Activated CD4-positive, CD25-positive, alpha-beta regulatory T cell treated with anti-CD3 and anti-CD28 coated beads, Interleukin-2, amount 50 U/mL, for 16 hours (primary cell): ENCODE measurements at places on chromosomes 2 and 18.
A peak's percentile ranks its signal among the peaks of the same experiment; 100 is the strongest.

GRCh38 chr18:76803814-76804213 is 18.5 kb upstream of the ZNF236 start:
- DNase-seq: peak; percentile 46

DNA sequence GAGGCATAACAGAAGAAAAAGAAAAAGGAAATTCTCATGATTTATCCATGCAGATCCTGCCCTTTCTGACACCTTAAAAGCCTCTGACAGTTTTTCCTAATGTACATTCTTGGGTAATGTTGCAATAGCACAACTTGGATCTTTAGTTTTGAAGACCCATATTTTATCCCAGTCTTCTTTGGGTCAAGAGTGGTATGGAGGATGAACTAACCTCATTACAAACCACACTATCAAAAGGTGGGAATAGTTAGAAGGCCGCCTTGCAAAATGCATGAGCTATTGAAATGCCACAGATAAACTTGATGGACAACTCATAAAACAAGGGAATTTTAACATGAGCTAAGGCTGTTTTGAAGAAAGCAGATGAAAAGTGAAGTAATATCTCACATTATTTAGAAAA is 1479.8 kb upstream of the ACVR2A start:
- no peak for DNase-seq

DNA sequence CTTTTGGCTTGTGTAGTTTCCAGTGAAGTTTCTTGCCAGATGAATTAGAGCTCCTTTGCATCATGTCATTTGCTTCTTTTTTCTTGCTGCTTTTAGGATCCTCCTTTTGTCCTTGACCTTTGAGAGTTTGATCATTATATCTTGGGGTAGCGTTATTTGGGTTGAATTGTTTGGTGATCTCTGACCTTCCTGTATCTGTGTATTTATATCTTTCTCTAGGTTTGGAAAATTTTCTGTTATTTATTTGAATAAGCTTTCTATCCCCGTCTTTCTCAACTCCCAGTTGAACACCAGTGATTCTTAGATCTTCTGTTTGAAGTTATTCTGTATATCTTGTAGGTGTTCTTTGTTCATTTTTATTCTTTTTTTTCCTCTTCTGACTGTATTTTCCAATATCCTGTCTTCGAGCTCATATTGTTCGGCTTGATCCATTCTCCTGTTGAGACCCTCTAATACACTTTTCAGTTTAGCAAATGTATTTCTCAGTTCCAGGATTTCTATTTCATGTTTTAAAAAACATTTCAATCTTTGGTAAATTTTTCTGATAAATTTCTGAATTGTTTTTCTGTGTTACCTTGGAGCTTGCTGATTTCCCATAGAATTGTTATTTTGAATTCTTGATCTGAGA is 20.8 kb downstream of the GALNT1 start:
- DNase-seq: no peak

- no peak for DNase-seq
These were observed 117.6 kb upstream of the TTN start for GRCh38 chr2:178924817-178925216.

GRCh38 chr2:10834068-10834655 is 21.6 kb upstream of the PDIA6 start:
- no peak for DNase-seq

DNA sequence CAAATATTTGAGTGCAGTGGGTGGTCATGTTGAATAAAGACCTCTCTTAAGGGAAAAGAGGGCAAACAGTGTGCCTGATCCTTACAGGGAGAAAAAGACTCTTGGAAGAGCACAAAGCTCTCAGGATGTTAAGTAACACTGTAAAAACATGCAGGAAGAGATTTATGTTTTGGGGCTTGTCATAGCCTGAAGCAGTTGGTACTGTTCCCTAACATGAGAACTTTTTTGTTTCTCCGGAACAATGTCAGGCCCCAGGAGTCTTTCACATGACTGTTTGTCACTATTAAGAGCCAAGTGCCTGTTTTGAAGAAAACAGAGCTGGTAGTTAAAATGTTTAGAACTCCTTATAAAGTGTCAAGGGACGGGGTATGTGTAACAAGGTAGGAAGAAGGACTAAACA is 83.7 kb upstream of the B3GNT2 start:
- DNase-seq: no peak
